ENCODE measurements at places on chromosomes 11 and 22.

GRCh38 chr11:117905524-117905923, 23.7 kb downstream of the TMPRSS13 start:
- no peak for DNase-seq

DNA sequence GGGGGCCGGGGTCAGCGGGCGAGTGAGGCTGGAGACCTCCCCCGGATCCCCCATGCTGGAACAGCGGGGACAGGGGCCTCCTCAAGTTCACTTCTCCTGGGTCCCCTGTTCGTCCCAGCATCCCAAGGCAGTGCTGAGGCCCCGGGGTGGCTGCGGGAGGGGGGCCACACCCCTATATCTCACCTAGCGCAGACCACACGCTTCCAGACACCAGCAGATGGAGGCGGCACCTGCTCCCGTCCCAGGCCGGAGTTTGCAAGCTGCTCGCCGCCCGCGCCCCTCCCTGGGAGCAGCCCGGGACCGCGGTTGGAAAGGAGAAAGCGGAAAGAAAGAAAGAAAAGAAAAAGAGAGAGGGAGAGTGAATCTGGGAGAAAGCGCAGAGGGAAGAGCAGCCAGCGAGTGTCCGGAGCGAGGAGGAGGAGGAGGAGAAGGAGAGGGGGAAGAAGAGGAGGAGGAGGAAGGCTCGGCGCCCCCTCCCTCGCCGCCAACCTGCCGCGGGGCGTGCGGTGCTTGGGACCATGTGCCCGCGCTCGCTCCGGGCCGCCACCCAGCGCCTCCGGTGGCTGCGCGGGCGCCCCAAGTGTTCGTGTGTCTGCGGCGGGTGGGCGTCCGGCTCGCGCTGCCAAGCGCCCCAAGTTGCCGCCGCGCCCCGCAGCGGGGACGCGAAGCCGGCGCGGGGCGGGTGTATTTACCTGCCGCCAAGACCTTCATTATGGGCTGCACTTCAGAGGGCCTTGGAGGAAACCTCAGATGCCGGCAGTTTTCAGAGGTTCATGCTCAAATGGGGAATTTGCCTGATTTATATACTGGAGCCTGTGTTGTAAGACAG, at the start of gene LIF:
Gene LIF, minus strand, starts transcription at position 775 of the 829 bp plus-strand sequence. Its CDS starts 64 bp downstream, at position 711.
- no peak for DNase-seq

DNA sequence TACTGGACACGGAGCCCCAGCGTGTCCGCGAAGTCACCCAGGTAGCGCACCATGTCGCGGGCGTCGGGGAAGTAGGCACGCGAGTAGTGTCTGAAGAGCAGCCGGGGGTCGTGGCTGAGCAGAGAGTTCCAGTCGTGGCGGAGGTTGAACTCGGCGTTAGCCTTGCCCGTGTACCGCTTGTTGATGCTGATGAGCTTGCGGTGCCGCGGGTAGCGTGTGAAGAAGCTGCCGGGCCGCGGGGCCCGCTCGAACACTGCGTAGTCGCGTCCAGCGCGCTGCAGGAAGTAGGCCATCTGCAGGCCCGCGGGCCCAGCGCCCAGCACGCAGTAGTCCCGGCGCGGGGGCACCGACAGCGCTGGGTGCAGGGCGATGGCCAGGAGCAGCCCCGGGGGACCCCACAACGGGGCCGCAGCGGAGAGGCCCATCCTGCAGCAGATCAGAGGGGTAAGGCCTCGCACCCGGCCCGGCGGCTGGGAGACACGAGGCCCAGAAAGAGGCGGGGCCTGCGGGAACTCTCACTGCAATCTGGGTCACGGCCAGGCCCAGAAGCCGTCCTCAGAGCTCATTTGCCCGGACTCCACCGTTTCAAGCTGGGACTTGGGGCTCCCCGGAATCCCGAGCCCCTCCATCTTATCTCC, 723 bp downstream of the FOXRED2 start:
- no peak for DNase-seq

DNA sequence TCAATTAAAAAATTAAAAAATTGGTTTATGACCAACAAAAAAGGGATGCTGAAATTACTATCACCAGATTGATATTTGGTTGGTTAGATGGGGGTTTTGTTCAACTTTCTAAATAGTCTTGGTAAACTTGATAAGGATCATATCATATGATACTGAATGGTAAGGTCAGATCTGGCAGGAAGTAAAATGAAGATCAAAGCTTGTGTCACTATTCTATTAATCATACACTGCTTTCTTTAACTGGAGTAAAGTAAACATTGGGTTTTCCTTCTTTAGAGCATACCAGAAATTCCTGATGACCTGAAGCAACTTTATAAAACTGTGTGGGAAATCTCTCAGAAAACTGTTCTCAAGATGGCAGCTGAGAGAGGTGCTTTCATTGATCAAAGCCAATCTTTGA, 40.2 kb downstream of the RRM1 start:
- no peak for DNase-seq

DNA sequence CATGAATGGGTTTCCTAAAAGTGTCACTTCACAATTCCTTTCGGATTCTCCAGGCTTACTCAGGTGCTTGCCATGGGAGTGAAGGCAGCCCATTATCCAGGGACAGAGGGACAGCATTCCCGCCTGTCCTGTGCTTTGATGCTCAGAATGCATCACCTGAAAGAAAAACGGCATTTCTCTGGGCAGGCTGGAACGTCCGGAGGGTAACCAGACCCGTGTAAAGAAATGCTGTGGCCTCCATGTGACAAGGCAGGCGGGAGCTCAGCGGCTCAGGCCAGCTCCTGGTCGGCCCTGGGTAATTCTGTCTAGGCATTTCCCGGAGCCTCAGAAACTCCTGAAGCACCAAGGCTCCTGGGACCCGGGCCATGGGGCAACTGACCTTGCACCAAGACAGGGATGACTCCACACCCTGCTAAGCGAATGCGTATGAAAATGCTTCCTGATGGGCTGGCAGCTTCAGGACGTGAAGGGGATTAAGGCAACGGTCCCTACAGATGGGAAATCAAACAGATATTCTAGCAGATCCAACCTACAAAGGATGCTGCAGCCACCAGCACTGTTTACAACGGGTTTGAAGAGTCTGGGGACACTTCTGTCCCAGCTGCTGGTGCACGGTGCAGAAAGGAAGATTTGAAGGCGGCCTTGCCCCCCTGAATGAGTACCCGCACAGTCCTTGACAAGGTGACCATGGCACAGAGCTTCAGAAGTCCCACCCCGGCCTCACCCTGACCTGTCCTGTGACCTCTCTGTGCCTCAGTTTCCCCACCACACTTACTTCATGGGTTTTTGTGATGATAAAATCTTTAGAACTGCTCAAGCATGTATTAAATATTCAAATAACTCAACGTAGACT, 13.6 kb upstream of the FGF3 start:
- no peak for DNase-seq

DNA sequence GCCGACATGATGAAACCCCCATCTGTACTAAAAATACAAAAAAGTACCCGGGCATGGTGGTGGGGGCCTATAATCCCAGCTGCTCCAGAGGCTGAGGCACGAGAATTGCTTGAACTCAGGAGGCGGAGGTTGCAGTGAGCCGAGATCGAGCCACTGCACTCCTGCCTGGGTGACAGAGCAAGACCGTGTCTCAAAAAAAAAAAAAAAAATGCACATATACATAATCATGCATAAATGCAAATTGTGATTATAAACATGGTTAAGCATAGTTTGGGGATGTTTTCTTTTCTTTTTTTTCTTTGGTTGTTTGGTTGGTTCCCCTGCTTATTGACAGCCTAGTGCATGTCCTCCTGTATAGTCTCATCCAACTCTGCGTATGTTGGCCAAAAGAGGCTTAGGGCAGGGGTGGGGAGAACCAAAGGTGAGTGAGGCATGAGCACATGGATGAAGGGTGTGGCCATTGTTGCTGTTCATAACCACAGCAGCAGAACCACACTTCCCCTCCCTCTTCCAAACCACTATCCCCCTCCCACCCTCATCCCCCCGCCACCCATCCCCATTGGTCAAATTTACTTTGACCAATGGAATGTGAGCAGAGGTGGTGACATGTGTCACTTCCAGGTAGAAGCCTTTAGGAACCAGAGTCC, 6.9 kb upstream of the VPS37C start:
- no peak for DNase-seq

DNA sequence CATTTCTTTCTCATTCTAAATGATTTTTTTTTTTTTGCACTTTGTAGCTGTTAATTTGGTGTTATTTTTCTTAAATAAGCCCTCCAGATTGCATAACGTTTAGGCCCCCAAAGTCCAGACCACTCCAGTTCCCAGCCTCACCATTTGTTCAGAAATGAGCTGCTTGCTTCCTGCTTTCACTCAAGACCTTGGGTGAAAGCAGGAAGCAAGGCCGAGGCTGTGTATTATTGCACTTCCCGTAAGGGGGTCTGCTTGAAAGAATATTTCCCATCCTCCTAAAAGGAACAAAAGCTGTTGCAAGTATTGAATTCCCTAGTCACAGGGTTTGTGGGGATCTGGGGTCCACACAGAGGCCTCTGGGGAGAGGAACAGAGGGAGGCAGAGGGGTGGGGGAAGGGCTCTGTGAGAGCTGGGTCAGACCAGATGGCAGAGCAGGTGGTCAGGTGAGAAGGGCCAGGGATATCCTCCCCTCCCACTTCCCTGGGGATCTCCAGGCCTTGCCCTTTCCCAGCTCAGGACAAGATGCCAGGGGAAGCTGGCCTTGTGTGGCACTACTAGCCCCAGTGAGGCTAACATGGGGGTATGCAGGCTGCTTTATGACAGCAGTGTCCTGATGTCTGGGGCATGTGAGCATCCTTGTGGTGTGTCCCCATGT, 51.6 kb upstream of the MYEOV start:
- no peak for DNase-seq

DNA sequence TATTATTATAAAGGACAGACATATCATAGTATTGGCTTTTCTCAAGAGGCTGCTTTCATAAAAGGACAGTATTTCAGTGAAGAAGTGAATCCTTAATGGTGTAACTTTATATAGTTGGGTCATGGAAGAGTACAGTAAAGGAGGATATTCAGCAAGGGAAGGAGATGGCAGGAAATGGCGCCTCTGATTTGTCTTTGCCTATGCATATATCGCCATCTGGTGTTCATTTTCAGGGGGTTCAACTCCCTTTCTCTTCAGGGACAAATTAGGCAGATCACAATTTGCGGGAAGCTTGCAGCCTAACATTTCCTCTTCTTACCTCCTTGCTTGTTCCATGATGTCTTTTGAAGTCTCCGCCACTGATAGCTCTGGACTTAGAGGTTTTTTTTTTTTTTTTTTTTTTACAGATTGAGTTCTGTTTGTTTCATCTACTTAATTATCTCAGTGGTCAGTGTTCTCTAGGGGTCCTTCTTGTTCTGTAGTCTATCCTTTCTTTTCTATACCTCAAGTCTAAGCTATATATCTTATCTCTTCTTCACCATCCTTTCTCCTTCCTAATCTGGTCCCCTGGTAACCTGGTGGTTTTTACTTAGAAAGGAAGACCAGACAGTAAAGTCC, 21.8 kb upstream of the RRM1 start:
- DNase-seq: no peak

DNA sequence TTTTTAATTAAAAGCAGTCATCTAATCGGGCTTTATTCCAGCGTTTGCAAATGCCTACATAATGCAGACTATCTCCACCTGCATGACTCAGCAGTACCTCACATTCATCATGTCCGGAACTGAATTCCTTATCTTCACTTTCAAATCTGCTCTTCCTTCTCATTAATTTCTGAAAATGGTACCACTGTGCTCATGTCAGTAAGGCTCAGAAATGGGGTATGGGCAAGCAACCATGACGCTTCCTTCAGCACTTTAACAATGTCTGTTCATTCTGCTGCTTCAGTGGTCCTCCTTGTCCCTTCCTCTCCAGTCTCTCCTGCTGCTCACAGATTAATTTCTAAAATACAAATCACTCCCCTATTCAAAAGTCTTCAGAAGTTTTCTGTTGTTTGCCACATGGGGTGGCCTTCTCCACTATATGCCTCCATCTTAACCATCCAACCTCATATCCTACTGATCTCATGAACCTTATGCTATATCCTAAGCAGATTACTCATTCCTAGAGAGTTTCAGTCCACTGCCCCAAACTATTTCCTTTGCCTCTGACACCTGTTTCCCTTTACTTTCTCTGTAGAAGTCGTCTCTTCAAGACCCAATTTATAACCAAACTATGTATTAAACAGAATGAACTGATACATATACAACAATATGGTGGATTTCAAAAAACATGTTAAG, 7.0 kb downstream of the GTF2H1 start:
- DNase-seq: no peak

DNA sequence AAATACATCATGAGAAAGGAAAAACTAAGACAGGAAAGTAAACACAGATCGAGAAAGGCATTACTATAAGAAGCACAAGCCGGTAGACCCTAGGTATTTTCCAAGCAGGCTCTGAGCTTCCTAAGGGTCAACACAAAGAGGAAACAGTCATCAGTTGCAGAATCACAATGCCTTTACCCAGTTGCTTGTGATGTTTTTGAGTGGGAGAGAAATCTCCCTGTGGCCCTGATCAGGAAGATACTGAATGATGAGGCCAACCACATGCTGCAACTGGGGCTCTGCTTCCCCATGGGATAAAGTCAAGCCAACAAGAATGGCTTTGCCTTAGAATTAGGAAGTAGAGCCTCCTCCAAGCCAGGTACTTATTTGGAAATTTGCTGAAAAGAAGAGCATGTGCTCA, 132.6 kb downstream of the MICAL2 start:
- no peak for DNase-seq

DNA sequence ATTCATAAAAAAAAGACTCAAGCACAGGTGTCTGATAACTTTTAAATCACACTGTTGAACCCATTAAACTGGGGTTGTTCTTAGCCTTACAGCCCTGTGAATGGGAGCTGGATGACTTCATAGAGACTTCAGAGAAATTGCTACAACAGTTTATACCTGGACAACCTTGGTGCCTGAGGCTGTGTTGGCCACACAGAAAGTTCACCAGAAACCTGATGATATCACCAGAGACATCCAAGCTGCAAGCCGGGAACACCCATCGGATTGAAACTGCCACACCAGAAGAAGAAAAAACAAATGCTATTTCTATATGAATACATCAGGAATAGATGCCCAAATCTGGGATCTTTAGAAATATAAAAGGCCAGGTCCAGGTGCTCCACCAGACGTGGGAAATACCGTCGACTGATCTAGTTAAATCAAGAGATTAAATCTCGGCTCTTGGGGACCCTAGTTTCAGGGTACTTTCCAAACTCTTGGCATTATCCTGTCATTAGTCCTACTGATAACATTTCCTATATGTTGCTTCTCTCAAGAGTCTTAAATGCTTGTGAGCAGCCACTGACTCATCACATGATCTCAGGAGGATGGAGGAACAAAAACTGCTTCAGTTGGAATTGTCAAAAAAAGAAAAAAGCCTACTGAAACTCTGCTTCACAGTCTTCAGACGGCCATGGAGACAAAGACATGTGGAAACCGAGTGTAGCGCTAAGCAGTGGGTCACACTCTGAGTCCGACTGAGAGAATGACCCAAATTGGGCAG, 28.6 kb upstream of the APOL5 start:
- no peak for DNase-seq
